ENCODE measurements at places on chromosomes 2 and 18.

DNA sequence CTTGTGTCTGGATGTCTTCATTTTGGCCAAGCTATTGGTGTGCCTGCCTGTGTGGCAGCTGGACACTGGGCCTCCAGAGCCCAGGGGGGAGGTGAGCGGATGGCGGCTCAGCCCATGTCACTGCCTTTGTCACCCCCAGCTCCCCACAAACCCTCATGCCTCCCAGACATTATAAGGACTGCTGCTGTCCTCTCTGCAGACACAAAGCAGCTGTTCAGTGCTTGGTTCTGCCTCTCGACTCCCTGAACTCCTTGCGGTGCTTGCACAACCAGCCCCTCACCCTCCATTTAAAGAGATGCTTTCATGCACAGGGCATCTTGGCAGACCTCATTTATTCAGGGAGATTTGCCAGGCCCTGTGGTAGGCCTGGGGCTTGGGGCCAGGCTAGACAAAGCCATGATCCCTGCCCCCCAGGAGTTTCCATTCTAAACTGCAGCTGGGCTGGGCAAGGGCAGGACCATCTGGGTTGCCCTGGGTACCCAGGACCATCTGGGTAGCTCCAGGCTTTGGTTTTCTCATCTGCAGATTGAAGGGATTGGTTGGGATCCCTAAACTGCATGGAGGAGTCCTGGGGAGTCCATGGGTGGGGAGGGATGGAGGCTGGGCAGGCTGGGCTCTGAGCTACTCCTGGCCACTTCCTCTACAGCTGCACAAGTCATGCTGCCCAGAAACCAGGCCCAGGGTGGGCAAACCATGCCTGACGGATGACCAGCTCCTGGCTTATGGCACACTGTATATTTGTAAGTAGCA is 168.5 kb downstream of the CELF4 start:
- no peak overlapping the region for H3K4me3 ChIP-seq
- H3K36me3 ChIP-seq, result no peaks in the 10 kb centered on the region
- no peak for DNase-seq
- H3K4me1 ChIP-seq, result peaks cover 8% of the 10 kb centered on the region

- H3K27me3 ChIP-seq, result peaks cover 5% of the 10 kb centered on the region
- DNase-seq, result no peak
- H3K27ac ChIP-seq, result peak overlapping the region; percentile 51
- no peaks in the 10 kb centered on the region for H3K36me3 ChIP-seq
- H3K4me3 ChIP-seq, result no peak overlapping the region
Measured at GRCh38 chr2:64606479-64607363, 47.0 kb downstream of the SERTAD2 start.

- no peak overlapping the region for H3K4me3 ChIP-seq
- DNase-seq, result no peak
- no peaks in the 10 kb centered on the region for H3K36me3 ChIP-seq
Measured at GRCh38 chr2:226213717-226214116, 585.9 kb downstream of the IRS1 start.

GRCh38 chr2:68103030-68103708 is 40.4 kb upstream of the C1D start:
- H3K27ac ChIP-seq, result no peak overlapping the region
- H3K36me3 ChIP-seq, result no peaks in the 10 kb centered on the region

- H3K4me1 ChIP-seq, result no peaks in the 10 kb centered on the region
- no peak overlapping the region for H3K4me3 ChIP-seq
Measured at GRCh38 chr2:148218326-148219075, 197.6 kb downstream of the MBD5 start.

- H3K4me3 ChIP-seq, result no peak overlapping the region
- no peak for DNase-seq
- H3K36me3 ChIP-seq, result no peaks in the 10 kb centered on the region
Measured at GRCh38 chr2:133765658-133766057, 197.4 kb upstream of the NCKAP5 start.

DNA sequence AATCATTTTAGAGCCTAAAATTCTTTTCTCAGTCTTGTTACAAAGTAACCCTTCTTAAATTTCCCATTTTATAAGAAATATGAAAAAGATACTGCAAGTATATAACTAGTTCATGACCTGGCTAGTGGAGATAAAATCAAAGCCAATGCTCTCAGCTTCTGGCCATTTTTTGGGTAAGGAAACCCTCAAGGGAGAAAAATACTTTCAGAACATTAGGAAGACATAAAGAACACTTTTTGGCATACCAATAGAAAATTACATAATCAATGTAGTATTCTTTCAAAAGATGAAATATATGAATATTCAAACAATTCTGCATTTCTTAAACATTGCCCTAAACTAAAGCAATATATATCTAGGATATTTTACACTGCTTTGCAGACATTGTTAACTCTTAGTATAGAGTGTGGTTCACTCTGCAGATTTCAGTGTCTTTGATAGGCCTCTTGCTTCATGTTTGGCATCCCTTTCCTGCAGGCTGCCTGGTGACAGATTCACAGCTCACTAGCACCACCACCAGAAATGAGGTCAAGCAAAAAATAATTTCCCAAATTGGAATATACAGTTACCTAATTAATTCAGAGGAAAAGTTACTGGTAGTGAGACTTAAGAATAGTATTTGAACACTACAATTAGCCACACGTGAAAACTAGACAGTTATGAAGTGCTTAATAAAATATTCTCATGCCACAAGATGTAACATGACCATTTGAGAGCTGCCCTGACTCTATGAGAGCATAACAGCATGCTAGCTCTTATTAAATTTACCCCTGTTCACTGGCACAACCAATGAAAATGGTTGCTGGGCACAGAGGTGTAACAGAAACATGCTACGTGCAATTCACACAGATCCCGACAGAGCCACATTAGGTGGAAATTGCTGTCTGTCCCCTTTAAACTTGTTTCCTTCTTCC is 36.0 kb downstream of the PAIP2B start:
- no peak for DNase-seq
- H3K4me3 ChIP-seq, result no peak overlapping the region
- no peaks in the 10 kb centered on the region for H3K27me3 ChIP-seq
- no peaks in the 10 kb centered on the region for H3K4me1 ChIP-seq
- no peak overlapping the region for H3K27ac ChIP-seq

- peaks cover 4% of the 10 kb centered on the region for H3K36me3 ChIP-seq
- DNase-seq, result no peak
- no peak overlapping the region for H3K4me3 ChIP-seq
- no peaks in the 10 kb centered on the region for H3K27me3 ChIP-seq
- no peaks in the 10 kb centered on the region for H3K4me1 ChIP-seq
- no peak overlapping the region for H3K27ac ChIP-seq
Measured at GRCh38 chr2:107645586-107645985, 181.1 kb upstream of the RGPD4 start.

DNA sequence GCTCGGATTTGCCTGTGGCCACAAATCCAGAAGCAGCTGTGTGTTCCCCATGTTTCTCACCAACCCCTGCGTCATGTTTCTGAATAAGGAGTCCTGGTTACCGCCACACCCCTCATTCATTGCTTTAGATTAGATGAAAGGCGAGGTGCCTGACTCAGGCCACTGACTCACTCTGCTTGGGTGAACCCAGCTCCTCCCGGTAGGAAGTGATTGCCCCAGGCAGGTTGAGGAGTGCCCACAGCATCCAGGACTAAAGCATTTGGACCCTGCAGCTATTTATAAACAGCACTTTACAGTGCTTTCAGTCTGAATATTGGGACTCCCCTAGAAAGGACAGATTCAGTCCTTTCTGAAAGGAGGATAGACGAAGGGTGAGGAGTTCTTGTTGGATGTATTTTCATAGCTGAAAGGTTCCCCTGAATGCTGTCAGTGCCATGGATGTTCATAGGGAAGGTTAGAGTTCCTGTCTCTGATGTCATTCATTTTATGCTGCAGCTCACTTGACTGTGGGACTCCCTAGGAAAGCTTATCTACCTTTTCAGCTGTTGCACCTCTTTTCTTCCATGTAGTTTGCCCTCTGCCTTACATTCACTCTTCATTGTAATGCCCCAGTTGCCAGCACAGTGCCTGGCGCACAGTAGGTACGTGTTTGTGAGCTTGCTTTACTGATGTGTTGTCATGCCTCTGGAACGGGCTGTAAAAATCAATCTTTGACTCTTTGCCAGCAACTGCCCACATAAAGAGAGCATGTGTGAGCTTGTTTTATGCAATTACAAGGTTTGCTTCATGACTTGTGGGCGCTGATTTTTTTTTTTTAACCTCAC is 14.9 kb downstream of the ITGA6 start:
- no peaks in the 10 kb centered on the region for H3K27me3 ChIP-seq
- H3K27ac ChIP-seq, result peak overlapping the region; percentile 92
- DNase-seq, result no peak
- H3K4me1 ChIP-seq, result peaks cover 34% of the 10 kb centered on the region

DNA sequence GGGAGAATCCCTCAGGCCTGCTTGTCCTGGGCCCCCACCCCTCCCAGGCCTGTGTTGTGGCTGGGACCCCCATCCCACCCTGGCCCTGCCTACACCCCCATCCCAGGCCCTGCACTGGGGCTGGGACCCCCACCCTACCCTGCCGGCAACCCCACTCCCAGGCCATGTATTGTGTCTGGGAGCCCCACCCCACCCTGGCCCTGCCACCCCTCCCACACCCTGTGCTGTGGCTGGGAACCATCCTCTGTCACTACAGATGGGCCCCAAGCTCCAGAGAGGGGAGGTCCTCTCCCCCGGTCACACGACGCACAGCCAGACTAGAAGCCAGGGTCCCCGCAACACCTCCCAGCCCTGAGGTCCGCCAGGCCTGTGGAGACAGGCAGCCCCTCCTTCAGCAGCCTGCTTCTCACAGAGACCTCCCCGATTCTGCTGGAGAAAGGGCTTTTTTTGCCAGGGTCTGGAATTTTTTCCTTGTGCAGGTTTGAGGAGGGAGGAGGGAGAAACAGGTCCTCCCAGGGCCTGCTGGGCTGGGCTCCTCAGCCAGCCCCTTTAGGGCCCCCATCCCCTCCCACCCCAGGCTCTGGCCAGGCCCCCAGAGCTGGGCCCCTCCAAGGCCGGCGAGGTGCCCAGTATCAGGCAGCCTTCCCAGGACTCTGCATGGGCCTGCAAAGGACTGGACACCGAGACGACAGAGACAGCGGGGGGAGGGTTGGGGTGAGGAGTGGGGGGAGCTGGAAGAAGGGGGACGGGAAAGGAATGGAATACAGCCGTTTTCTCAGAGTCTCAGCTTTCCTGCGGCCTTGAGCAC is 28.0 kb downstream of the KIF1A start:
- H3K27ac ChIP-seq, result peak overlapping the region; percentile 74
- H3K4me1 ChIP-seq, result peaks cover 21% of the 10 kb centered on the region

DNA sequence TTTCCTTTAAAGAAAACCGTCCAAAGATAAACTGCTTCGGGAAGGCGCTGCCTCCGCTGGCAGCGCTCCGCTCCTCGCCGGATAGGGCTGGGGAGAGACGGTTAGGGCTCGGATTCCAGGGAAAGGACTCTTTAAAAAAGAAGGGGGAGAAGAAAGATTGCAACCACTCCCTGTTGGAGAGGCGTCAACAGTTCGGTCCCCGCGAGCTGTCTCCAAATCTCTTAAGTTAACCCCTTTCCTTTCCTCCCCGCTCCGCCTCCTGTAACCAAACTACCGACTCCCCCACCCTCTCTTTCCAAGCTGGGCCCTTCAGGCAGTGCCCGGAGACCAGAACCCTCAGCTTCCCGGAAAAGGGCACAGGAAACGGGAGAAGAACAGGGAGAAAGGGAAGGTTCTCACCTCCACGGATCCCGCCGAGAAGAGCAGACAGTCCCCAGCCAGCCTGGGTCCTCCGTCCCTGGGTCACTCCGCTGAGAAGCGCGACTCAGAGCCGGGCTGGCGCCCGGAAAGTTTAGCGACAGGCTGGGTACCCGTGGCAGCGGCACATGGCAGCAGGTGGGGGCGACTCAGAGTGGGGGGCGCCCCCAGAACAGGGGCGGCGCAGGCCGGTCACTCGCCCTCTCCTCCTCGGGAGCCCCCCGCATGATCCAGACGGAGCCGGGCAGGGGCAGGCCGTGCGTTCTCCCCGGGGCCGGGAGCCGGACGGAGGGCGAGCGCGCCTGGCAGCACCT is 675 bp downstream of the FZD5 start:
- peak overlapping the region; percentile 93 for H3K4me3 ChIP-seq
- peaks cover 18% of the 10 kb centered on the region for H3K4me1 ChIP-seq
- DNase-seq, result no peak
- H3K36me3 ChIP-seq, result no peaks in the 10 kb centered on the region

GRCh38 chr2:37679072-37679695 is 7.7 kb upstream of the CDC42EP3 start:
- H3K27me3 ChIP-seq, result no peaks in the 10 kb centered on the region
- no peaks in the 10 kb centered on the region for H3K36me3 ChIP-seq
- no peaks in the 10 kb centered on the region for H3K4me1 ChIP-seq

DNA sequence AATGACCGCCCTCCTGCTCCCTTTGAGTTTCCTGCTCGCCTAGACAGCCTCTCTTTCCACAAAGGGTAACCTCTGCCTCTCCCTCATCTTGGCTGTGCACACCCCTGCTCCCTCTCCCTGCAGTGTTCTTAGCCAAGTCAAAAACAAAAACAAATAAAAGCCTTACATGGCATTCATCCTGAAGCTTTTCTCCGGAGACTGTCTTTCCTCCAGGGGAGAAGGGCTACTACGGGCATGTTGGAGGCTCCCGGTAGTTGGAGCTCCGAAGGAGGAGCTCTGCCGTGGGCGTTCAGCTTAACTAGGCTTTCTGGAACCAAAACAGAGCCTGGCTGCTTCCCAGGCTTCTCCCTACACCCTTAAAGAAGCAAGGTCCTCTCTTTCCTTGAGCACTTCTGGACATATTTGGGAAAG is 104.2 kb downstream of the TPGS2 start:
- H3K27me3 ChIP-seq, result peaks cover 12% of the 10 kb centered on the region
- H3K4me1 ChIP-seq, result no peaks in the 10 kb centered on the region
- DNase-seq, result no peak
- no peak overlapping the region for H3K4me3 ChIP-seq
- no peak overlapping the region for H3K27ac ChIP-seq

- H3K36me3 ChIP-seq, result peaks cover 5% of the 10 kb centered on the region
- DNase-seq, result no peak
- peaks cover 30% of the 10 kb centered on the region for H3K4me1 ChIP-seq
- no peaks in the 10 kb centered on the region for H3K27me3 ChIP-seq
- peak overlapping the region; percentile 46 for H3K4me3 ChIP-seq
- H3K27ac ChIP-seq, result peak overlapping the region; percentile 52
Measured at GRCh38 chr2:160703648-160704585, 210.3 kb upstream of the RBMS1 start.

DNA sequence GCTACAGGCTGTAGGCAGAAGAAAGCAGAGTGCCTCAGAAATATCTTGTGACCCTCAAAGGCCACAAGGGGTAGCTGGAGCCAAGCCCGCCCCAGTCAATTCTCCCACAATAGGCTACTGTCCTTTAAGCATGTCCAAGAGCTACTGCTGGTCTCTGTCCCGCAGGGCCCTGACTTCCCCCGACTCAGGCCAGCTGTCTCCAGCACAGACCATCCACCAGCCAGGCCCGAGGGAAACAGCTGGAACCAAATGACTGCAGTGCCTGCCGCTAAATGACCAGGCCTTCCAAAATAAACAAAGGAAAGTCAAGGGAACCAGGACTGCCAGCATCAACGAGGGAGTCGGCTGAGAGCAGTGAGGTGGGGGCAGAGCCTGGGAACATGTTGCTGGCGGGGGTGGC is 36.7 kb downstream of the MCFD2 start:
- no peak overlapping the region for H3K27ac ChIP-seq
- no peak for DNase-seq
- no peak overlapping the region for H3K4me3 ChIP-seq

- no peak overlapping the region for H3K27ac ChIP-seq
- peaks cover 8% of the 10 kb centered on the region for H3K36me3 ChIP-seq
- no peak overlapping the region for H3K4me3 ChIP-seq
- H3K27me3 ChIP-seq, result no peaks in the 10 kb centered on the region
- no peak for DNase-seq
- H3K4me1 ChIP-seq, result peaks cover 10% of the 10 kb centered on the region
Measured at GRCh38 chr2:24873619-24874018, 46.4 kb downstream of the ADCY3 start.
